Memory B cell (primary cell): ENCODE measurements at places on chromosomes 13 and 19.

DNA sequence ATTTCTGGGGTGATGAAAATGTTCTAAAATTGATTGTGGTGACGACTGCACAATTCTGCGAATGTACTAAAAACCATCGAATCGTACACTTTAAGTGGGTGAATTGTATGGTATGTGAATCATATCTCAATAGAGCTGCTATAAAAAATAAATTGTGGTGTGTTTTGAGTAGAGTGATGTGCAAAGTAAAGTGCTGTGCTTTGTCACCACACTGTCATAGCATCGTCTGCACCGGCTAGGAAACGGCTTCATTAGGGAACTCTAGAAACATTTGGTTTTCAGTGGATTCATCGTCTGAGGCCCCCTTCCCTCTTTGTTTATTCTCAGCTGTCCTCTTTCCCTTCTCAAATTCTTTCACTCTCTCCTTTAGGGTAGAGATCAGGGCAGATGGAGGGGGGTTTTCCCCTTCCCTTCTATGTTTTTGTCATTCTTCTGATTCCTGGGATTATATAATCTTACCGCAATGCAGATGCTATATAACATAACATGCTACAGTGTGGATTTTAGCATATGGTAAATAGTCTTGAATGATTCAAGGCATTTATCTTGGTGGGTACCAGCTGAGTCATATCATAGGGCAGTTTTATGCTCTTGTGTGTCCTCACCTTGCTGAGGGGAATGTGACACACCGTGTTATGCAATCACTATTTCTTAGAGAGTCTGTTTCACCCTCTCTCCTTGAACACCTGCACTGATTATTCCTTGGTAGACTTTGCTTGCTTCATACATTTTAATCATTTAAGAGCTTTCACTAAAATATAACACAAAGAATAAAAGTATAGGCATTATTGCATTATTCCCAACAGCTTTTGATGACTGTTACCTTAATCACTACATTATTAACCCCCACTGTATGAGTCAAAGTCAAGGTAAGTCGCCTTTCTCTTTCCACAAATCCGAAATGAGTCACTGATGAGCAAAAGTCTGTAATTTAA is 239.4 kb downstream of the DCLK1 start:
- DNase-seq = no peak

DNA sequence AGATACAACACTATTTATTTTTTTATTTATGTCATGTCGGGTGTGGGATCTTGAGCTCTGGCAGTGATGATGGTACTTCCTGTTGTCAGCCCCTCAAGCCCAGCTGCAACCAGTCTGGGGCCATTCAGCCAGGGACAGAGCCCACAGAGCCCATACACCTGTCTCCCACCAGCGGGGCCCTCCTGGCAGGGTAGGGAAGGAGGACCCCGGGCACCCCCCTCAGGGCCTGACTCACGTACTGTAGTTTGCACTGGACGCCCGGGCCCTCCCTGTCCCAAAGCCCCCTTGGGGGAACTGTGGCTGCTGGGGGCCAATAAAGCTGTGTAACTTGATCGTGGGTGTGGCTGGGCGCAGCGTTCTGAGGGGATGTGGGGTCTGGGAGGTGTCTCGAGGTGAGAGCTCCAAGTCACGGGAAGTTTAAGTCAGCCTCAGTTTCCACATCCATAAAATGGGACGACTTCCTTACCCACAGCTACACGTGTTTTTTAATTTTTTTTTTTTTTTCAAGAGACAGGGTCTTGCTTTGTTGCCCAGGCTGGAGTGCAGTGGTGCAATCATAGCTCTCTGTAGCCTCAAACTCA is 9.5 kb downstream of the ATG4D start:
- DNase-seq = no peak

DNA sequence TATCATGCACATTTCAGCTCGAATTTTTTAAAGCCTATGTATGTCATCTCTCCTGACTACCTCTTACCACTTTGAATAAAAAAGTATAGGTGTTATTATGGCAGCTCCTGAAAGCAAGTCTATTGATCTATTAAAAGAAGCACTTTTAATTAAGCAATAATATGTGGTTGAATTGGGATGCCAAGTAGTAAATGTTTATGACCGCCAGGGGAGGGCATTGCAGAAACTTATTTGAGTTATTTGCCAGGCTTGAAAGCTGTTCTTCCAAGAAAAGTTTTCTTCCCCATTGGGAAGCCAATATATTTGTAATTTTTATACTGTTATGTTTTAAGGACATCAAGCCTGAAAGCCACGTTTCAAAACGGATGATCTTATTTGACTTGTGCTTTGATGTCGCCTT is 88.1 kb upstream of the SOX21 start:
- DNase-seq = no peak

- DNase-seq = no peak
Measured at GRCh38 chr13:73107481-73107880, 48.7 kb downstream of the KLF5 start.

DNA sequence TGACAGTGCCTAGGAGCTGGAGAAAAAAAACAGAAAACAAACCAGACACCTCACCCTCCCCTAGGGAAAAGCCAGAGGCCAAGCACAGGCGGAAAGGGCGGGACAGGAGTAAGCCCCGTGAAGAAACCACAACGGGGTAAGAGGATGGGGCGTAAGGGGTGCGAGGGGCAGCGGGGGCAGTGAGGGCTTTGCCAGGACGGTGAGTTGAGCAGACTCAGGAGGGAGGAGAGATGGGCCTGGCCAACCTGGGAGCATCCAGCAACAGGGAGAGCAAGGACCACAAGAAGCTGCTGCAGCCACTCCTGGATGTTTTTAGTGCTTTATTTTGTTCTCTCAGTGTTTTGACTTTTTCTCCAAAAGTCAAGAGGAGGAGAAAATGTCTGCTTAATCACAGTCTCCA is 114.1 kb upstream of the SOX1 start:
- no peak for DNase-seq

GRCh38 chr19:33677745-33678426 is 56.1 kb downstream of the CHST8 start:
- DNase-seq = no peak

GRCh38 chr19:48248081-48248833 is 7.5 kb downstream of the CARD8 start:
- DNase-seq = no peak

DNA sequence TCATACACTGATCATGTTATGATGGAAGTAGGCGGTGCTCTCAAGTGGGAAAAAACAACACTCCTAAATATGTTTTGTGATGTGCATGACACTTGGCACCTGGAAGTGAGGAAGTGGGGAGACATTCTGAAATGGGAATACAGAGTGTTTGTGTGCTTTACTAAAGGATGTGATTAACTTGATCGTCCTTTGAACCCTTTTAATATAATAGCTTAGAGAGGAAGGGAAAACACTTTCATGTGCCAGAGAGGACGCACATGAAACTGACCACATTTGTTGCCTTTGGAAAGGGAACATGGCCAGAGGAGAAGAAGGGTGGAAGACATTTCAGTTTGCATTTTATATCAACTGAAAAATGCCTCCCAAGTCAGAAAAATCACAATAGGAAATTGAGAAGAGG is 31.4 kb downstream of the SMAD9 start:
- no peak for DNase-seq

DNA sequence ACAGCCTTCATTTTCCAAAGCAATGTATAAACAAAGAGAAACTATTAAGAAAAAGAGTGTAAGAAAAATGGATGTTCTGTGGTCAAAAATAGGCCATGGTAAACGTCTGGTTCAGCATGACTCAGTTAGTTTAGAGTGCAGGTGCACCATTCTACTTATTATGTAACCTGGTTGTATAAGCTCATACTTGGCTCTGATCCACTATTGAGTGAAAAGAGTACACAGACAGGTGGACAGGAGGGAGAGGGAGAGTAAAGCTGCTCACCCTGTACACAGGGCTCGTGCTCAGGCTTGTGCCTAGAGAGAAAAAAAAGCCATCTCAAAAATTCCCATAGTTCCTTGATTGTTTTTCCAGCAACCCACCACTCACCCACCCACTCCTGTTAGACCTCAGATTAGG is 85.8 kb upstream of the ZNF91 start:
- DNase-seq = no peak

GRCh38 chr13:21324803-21325202 is 134.3 kb downstream of the ZDHHC20 start:
- DNase-seq = no peak

GRCh38 chr19:20182222-20182785 is 15.3 kb downstream of the ZNF486 start:
- DNase-seq = no peak
